ENCODE measurements at places on chromosomes 2 and 18.

DNA sequence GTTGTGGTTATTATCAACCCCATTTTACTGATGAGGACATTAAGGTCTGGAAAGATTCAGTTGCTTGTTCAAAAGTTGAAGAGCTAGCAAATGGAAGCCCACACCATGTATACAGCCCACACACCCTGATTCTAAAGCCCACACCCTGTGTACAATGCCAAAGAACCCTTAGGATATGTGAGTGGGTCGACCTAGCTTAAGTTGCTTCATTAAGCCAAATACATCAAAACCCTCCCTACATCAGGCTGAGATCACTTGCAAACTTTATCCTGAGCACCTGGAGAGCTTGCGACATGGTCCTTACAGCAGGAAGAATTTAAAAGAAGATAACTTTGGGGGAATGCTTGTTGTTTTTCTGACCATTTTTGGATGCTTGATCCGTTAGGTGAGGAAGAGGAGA, 435 bp upstream of the ARHGAP25 start:
- no peak for DNase-seq

DNA sequence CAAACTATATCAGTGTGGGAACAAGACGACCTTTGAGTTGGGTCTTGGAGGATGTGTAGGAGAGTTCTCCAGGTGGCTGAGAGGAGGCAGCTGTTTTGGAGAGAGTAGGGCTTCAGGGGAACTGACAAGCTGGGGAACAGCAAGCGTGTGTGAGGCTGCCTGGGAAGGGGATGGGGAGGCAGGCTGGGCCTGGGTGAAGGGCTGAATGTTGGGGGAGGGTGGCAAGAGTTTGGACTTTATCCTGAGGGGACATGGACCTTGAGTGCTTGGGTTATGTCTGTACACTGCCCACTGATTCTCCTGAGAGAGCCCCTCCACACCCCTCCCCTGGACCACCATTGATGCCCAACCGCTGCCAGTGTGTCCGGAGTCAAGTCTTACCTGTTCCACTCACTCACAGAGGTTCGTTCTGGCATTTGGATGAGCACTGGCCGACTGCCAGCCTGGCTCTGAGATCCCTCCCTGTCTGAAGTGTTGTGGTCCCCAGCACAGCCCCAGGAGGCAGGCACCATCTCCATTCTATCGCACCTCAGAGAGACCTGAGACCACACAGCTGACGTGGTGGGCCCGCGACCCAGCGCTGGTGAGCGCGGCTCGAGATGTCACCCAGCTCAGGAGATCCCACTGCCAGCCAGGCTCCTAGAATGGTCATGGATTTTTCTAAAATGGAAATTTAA, 59.5 kb downstream of the DCDC2C start:
- DNase-seq = no peak

DNA sequence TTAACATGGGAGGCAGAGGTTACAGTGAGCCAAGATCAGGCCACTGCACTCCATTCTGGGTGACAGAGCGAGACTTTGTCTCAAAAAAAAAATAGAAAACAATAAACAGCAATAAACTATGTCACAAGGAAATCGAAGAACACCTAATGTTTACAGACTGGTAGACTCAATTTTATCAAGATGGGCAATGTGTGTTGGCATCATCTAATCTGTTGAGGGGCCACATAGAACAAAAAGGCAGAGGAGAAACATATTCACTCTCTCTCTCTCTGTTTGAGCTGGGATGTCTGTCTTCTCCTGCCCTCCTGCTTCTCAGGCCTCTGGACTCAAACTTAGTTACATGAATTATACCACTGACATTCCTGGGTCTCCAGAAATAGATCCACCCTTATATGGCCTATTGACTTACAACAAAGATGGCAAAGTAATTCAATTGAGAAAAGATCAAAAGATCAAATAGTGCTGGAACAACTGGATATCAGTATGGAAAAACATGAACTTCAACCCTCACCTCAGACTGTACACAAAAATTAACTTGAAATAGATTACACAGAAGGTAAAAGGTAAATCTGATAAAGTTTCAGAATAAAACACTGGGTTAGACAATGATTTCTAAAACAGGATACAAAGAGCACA, 703.8 kb upstream of the CRIM1 start:
- DNase-seq = no peak

GRCh38 chr18:45958730-45959129, 8.4 kb downstream of the EPG5 start:
- DNase-seq = no peak

DNA sequence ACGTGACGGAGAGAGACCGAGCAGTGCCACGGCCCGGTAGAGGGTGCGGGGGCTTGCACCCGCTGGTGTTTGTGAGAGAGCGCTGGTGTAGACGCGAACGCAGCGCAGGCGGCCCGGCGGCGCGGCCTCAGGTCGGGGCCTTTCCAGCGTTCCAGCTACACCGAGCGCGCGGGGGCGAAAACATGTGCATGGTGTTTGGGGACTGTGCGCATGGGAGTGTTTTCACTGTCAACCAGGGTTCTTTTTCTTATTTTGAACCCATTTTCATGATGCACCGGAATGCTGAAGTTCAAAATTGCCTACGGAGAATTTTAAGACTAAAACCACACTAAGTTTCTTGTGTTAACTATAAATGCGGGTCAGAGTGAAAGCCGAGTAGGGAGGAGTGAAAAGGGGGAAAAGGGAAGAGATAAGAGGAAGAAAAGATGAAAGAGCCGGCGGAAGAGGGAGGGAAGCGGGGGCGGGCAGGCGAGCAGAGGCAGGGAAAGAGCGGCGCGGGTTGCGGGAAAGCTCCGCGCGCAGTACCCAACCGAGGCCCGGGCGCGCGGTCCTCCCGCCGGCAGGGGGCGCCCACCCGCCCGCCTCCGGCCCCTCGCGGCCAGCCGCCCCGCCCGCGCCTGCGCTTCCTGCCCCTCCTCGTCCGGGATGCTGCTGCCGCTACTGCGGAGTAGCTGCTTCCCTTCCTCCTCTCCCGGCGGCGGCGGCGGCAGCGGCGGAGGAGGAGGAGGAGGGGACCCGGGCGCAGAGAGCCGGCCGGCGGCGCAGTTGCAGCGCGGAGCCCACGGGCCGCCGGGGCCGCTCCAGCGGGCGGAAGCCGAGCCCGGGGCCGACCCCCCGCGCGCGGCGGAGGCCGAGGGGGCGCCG, at the start of gene RAB12:
Gene RAB12, plus strand, starts transcription at position 643 of the 864 bp plus-strand sequence. Its CDS starts 3 bp downstream, at position 646.
- DNase-seq = peak; percentile 66

- no peak for DNase-seq
Observed at GRCh38 chr2:216559625-216560156, 61.0 kb downstream of the RPL37A start.

DNA sequence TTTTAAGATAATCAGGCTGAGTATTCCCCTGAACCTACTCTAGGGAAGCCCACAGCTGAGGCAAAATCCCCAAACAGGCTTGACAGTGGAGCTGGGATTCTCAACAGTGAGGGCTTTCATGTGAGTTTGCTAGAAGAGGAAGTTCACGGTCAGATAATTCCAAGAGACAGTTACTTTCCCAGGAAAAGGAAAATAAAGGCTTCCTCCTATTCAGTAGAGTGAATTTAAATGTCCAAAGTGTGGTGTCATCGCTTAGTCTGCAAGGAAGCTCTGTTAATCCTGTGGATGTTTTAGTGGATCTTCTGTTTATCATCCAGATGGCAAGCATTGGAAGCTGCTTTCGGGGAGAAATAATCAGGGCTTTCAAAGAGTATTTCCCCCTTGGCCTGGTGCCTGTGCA, 119.8 kb downstream of the RPIA start:
- DNase-seq = no peak

GRCh38 chr2:115542331-115542730, 1099.9 kb downstream of the DPP10 start:
- no peak for DNase-seq

GRCh38 chr18:69697689-69698088, 250.0 kb downstream of the CD226 start:
- no peak for DNase-seq

- DNase-seq = no peak
Observed at GRCh38 chr2:26820932-26821331, 27.0 kb upstream of the DPYSL5 start.

GRCh38 chr2:186531257-186531775, 45.3 kb downstream of the ZC3H15 start:
- no peak for DNase-seq

GRCh38 chr2:209648714-209649113, 122.9 kb upstream of the UNC80 start:
- DNase-seq = no peak

DNA sequence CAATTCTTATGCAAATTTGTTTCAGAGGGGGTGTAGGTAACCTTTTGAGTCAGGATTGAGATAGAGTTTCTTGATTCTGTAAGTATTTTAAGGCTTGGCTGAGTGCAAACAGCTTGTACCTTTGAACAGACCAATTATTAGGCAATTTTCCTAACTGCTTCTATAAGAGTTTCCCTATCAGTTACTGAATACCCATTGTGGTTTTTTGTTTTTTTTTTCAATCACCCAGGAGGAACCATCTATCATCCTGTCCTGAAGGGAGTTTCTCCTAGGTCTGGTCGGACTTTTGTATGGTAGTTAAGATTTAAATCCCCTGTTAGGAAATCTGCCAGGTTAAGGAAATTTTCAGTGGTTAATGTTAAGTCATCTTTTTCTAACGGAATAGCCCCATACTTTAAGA, 319.4 kb upstream of the SLC39A10 start:
- DNase-seq = no peak

GRCh38 chr2:45173513-45173912, 164.3 kb upstream of the SIX2 start:
- DNase-seq = no peak

DNA sequence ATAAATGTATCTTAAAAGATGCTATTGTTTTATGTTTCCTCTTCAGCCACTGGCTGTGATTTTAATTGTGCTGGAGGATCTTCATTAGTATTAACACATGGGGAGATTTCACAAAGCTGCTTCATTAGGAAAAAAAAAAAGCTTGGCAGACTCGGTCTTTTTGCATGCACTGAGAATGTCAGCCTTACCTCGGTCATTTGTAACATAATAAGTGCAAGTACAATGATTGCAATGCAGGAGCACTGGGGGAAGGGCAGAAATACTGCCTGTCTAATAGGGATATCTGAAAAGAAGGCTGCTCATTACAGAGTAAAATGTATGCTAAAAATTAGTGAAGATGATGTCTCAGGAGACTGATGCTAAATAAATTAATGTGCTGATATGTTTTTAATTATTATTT, 1.3 kb upstream of the BAZ2B start:
- DNase-seq = peak; percentile 86

- DNase-seq = no peak
Observed at GRCh38 chr2:196242131-196242620, 70.8 kb upstream of the STK17B start.

- DNase-seq = no peak
Observed at GRCh38 chr2:58545300-58546280, 304.5 kb upstream of the FANCL start.

DNA sequence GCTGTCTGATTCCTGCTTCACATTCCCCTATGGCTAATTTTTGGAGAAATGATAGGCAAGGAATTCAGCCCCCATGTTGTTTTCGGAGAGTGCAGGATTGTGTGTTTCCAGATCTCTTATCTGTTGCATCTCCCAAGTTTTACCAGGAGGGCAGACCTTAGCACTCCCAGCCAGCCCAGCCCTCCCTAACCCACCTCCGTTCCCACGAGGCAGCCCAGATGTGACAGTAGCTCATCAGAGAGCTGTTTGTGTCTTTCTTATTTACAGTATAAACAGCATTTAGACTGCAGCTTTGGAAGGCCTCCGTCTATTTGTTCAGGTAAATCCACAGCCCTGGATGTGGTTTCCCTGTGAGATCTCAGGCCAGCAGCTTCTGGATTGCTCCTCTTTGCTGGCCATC, 91.6 kb downstream of the THNSL2 start:
- no peak for DNase-seq

DNA sequence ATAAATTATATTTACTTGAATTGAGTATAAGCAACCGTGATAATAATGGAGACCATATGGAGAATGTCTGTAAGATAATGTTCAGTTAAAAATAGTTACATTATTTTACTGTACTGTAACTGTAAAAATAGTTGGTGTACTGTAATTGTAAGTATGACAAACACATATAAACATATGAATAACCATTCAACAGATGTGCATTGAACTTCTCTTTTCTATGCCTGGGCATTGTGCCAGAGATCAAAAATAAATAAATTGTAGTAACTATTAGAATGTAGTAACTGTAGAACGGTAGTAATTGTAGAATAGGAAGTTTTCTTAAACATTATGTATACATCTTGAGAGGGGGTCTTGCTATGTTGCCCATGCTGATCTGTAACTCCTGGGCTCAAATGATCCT, 287.4 kb upstream of the EPAS1 start:
- DNase-seq = no peak

GRCh38 chr18:49020129-49020528, 69.4 kb upstream of the SMAD7 start:
- DNase-seq = no peak

DNA sequence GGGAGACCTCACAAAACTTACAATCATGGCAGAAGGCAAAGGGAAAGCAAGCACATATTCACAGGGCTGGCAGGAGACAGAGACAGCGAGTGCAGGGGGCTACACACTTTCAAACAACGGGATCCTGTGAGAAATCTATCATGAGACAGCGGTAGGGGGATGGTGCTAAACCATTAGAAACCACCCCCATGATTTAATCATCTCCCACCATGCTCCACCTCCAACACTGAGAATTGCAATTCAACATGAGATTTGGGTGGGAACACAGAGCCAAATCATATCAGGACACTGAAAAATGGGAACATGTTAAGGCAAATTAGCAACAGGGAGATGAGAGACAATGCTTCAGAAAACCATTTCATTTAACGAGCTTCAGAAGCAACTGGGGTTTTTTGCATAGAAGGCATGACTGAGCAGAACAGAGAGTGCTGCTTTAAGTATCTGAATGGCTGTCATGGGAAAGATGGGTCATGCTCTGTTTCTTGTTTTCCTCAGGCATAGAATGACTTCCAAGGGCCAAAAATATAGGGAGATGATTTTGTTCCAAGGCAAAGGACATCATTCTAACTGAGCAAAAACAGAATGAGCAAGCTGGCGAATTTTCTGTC, 100.8 kb upstream of the MAP2 start:
- DNase-seq = no peak

- DNase-seq = no peak
Observed at GRCh38 chr2:237944302-237944701, 22.5 kb upstream of the UBE2F start.

DNA sequence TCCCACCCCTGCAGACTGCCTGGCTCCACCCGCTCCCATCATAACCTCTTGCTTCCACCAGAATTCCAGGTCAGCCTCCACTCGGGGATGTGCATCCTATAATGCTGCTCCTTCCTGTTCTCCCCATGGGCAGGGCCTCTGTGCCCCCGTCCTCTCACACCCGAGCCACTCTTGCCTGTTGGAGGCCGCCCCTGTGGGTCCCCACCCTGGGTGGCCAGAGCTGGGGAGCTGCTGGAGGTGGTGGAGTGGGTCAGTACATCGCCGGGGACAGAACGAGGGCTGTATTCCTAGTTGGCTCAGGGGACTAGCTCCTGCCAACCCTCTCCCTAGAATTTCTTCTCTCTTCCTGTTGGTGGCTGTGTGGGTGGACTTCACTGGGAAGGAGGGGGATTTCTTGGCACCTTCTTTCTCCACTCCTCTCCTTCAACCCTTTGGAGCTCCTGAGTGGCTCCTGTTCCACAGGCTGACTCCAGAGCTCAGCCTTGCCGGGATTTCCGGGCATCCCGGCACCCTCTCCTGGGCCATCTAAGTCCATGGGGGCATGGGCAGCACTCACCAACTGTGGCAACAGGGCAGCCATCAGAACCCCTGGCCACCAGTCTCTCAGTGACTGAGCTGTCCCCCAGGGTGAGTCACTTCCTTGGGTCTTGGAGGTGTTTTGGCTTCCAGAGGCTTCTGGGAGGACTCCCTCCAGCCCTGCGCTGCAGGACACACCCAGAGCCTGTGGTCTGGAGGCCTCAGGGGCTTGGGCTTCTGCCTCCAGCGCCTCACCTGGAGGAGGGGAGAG, 88.2 kb upstream of the MCFD2 start:
- no peak for DNase-seq
